T-cell (primary cell): ENCODE measurements at places on chromosomes 12 and 14. TPM values are rescaled to one million over a fixed set of nuclear protein-coding genes. Genes with fewer than 3 reads are reported as not detected.

Gene KRT79
- not detected for total RNA-seq

Gene ASCL1
- total RNA-seq = not detected

Gene ZFHX2
- total RNA-seq = 0.44 TPM

Gene KRT74
- 0.51 TPM for total RNA-seq

Gene A2ML1
- total RNA-seq = not detected

Gene OTOGL
- not detected for total RNA-seq

Gene TMEM233
- not detected for total RNA-seq

Gene ACOT6
- not detected for total RNA-seq

Gene PTCSC3
- total RNA-seq = not detected
